Osteocyte (in vitro differentiated cells): ENCODE measurements at places on chromosomes 5 and 9. TPM values are rescaled to one million over a fixed set of nuclear protein-coding genes. Genes with fewer than 3 reads are reported as not detected.

Gene LCN15
- total RNA-seq, result not detected in 2 replicates

DNA sequence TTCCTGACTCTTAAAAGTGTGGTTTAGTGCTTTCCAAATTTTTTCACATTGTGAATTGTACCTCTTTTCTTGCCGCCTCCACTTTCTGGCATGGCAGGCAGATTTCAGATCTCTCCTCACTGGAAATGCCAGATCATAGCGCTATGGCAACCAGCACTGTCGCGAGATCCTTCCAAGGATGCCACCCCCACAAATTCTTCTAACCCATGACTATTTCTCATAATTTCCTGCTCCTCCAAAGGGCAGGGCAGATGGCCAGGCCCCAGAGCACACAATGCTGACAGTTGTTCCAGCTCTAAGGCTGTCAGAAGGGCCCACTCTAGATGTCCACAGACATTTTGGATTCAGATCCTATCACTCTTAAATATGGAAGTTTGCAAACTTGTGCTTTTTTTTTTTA, 446.2 kb upstream of the RIOK2 start:
- DNase-seq, result no peak

DNA sequence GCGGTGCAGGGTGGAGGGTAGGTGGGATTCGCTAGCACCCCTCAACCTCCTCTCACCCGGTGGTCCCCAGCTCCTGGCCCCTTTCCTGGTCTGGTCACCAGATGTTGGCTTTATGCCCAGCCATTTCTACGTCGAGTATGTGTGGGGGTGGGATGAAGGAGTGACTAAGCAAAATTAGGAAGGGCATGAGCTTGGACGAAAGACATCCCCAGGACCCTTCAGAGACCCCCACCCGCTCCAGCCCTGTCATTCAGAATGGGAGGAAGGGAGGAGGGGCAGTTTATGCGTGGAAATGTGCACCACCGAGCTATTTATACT, 742 bp downstream of the BHMT2 start:
- no peak for DNase-seq

GRCh38 chr5:96492459-96493047, 59.5 kb upstream of the PCSK1 start:
- no peak for DNase-seq

Gene TNC
- total RNA-seq, result 75.1 and 81.8 TPM in 2 replicates
